ENCODE measurements at places on chromosomes 6 and 20.
A peak's percentile ranks its signal among the peaks of the same experiment; 100 is the strongest.

- no peak for DNase-seq
These were observed 96.2 kb downstream of the RTN4IP1 start for GRCh38 chr6:106533054-106533453.

DNA sequence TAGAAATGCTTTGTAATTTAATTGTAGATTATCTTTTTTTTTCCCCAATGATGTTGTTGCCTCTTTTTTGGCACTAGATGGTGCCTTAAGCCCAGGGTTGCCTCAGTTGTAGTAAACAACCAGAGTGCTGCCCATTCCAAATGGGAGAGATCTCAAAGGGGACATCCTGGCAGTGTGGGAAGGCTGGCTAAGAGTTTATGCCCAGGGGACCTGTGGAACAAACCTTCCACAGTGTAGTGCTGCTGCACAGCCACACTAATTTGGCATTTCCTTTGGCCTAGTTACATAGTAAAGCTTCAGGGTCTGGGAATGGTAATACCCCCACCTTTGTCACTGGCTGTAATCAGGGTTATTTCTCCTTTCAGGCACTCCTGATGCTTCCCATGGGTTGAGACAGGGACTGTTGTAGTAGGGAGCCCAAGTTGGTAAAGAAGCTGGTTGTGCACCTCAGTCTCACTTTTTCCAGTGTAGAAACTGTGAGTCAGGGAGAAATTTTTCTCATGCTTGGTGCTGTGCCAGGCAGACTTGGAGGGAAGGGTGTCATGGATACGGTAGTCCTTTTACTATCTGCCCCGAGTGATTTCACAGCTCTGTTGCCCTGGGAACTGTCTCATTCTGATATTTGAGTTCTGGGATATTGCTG lies 177.8 kb upstream of the ECI2 start:
- peak; percentile 36 for DNase-seq

DNA sequence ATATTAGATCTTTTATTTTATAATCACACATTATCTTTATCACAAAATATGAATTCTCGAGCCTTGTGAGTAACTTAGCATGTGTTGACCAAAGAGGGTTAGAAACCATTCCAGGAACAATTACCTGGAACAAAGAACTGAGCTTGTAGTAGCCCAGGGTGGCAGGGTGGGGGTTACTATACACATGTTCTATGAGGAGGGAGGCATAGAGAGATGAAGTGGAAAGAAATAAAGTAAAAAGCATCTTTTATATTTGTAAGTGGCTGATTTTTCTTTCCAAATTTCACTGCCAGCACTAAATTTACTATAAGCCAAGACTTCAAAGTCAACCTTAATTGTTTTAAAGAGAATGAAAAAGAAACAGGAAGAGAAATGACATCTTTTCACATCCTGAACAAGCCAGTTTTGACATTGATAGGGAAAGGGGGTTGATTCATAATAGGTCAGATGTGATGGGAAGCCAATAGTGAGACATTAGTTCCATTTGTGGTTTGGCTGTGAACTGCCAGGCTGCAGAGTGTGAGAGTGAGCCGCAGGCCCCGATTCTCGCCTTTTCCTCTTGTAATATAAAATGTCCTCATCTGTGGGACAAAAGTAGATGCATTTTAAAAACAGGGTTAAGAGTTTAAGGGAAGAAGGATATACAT lies 52.7 kb upstream of the MYB start:
- DNase-seq = no peak

- DNase-seq = no peak
These were observed 6.8 kb upstream of the HLA-B start for GRCh38 chr6:31363811-31364210.

- no peak for DNase-seq
These were observed 299.7 kb downstream of the BTBD3 start for GRCh38 chr20:12217382-12217781.

DNA sequence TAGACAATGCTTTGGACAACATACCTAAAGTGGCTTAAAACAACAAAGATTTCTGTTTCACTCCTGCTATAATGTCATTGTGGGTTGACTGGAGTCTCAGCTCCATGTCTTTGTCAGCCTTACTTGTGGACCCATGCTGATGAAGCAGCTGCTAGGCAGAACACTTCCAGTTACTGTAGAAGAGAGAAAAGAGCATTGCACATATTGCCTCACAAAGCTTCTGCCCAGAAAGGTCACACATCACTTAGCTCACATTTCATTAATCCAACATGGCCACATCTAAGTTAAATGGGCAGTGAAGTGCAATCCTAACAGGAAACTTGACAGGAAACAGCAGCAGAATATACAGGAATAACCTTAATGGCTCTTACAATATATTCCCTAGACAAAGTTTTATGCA lies 480.5 kb upstream of the HTR1E start:
- no peak for DNase-seq

- no peak for DNase-seq
These were observed 26.4 kb downstream of the MAP3K4 start for GRCh38 chr6:161017766-161018564.

GRCh38 chr6:29685718-29686326 lies 4.9 kb upstream of the ZFP57 start:
- DNase-seq = peak; percentile 54

DNA sequence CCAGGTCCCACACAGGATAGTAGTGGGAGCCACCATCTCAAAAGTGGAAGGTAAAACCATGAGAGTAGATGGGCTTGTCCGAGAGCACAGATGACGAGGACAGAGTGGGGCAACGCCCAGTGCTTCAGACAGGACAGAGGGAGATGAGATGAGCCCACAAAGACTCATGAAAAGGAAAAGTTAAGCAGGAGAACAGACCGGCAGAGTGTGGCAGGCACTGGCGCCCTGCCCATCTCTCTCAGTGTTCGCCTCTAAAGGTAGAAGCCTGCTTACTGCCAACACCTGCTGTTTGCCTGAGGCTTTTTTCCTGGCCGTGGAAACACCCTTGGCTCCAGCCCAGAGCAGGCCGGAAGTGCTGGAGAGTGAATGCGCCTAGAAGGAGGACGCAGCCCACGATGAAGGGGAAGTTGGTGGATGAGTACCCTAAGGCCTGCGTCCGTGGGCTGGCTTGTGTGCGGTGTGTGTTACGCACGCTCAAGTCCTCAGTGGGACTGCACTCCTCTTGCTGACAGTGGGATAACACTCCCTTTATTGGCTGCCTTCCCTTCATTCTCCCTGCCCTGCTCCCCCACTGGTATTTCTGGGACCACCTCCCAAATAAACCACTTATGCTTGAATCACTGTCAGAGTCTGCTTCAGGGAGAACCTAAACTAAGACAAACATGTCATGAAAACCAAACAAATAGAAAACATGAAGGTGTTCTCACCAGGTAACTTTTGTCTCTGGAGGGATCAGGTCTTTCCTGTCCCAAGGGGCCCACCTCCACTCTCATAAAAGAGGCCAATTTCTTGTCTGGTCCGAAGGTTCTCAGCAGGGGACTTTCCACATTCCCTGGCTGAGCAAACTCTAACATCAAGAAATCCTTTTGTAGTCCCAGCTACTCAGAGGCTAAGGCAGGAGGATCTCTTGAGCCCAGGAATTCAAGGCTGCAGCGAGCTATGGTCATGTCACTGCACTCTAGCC lies 9.1 kb upstream of the FOXP4 start:
- DNase-seq = no peak

DNA sequence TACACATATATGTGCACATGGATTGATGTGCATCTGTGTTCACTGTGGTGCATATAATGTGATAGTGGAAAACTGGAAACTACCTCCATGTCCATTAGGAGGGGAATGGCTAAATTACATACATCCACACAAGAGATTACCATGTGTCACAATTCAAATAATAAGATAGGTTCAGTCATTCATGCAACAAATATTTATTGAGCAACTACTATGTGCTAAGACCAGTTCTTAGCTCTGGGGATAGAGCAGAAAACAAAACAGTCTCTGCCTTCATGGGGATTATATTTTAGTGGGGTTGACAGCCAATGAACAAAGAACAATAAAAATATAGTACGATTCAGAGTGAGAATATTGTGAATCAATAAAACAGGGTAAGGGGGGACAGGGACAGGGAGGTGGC lies 61.7 kb upstream of the PTGIS start:
- no peak for DNase-seq

DNA sequence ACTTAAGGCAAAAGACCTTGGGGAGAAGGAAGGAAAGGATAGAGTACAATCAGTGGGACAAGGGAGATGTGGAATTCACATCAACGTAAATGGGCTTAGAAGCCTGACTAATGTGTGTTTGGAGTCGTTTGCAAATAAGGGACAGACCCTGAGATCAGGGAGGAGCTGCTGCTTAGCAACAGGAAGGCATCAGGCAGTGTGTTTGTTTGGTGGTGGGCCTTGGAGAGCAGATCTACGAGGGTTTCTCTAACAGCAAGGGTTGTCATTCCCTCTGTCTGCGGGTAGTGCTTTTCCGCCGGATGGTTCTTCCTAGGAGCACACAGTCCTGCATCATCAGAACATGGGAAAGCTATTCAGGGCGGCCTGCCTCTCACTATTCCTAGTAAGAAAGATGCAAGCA lies 40.4 kb downstream of the C6orf118 start:
- DNase-seq = no peak

GRCh38 chr6:33718713-33719112 lies 7.2 kb upstream of the UQCC2 start:
- DNase-seq = no peak

DNA sequence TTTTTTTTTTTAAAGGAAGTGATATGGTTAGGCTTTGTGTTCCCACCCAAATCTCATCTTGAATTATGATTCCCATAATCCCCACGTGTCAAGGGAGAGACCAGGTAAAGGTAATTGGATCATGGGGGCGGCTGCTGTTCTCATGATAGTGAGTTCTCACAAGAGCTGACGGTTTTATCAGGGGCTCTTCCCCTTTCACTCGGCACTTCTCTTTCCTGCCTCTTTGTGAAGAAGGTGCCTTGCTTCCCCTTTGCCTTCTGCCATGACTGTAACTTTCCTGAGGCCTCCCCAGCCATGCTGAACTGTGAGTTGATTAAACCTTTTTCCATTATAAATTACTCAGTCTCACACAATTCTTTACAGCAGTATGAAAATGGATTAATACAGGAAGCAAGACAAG lies 64.3 kb downstream of the ZFP64 start:
- DNase-seq = no peak

- DNase-seq = no peak
These were observed 4.3 kb downstream of the VAPB start for GRCh38 chr20:58393299-58393698.

DNA sequence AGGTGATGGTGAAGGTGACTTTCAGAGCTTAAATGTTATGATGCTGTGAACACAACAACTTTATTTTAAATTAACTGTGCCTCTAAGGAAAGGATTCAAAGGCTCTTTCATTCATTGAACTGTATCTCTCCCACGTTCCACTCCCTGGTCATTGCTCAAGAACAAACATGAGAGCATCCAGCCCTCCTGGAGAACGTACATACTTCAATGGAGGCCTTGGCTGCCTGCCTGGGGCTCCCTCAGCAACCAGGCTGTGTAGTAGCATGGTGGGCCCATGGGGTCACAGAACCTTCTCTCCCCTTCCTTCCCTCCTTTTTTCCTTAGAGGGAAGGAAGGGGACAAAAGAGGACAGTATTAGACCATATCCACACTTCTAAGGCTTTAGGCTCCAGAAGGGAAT lies 234.3 kb downstream of the CDC5L start:
- DNase-seq = no peak

DNA sequence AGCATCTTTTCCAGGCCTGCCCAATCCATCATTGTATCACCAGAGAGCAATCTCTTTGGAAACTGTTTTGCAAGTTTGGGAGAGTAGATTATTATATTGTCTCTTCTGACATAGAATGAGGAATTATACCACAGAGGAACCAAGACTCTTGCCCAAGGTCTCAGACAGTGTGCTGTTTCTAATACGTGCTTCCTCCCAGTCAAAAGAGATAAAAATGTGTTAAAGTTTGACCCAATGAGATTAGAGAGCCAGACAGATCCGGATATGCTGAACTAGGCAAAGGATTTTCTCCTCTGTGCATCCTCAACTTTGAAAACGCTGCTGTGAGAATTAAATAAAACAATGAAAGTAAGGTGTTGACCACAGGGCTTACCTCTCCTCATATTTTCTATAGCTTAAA lies 18.6 kb upstream of the NT5E start:
- DNase-seq = no peak

- DNase-seq = no peak
These were observed 25.8 kb downstream of the HLA-C start for GRCh38 chr6:31246051-31246521.

GRCh38 chr20:32980131-32980941 lies 23.9 kb downstream of the SUN5 start:
- DNase-seq = no peak

DNA sequence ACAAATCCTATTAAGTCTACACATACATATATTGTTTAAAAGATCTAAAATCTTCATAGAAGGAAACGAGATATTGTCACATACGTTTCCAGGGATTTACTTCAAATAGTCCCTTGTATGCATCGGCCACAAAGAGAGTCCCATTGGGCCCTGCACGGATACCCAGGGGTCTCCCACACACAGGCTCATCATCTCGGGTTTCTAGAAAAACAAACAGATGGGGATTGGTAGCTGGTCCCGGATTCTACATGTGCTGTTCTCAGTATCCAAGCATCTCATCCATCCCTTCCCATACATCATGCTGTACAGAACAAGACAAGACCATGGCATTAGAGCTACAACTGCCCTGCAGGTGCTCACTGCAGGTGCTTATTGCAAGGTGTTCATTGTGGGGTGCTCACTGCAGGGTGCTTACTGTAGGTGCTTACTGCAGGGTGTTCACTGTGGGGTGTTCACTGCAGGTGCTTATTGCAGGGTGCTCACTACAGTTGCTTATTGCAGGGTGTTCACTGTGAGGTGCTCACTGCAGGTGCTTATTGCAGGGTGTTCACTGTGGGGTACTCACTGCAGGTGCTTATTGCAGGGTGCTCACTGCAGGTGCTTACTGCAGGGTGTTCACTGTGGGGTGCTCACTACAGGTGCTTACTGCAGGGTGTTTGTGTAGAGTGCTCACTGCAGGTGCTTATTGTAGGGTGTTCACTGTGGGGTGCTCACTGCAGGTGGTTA lies 21.0 kb downstream of the APMAP start:
- DNase-seq = no peak

- no peak for DNase-seq
These were observed 375 bp upstream of the TMEM14C start for GRCh38 chr6:10722570-10722819.

GRCh38 chr6:43699564-43700186 lies 12.1 kb upstream of the MRPS18A start:
- no peak for DNase-seq
